ENCODE measurements at places on chromosomes 2 and 18. TPM values are rescaled to one million over a fixed set of nuclear protein-coding genes. Genes with fewer than 3 reads are reported as not detected.

PFN4 gene
- total RNA-seq, result 0.45 TPM

UGT1A4 gene
- not detected for total RNA-seq

MYL12A gene
- total RNA-seq, result 3,547 TPM

HSPD1 gene
- 179 TPM for total RNA-seq

CRYBA2 gene
- total RNA-seq, result not detected

SGPP2 gene
- 0.29 TPM for total RNA-seq

CPLX4 gene
- total RNA-seq, result not detected

GPBAR1 gene
- 0.24 TPM for total RNA-seq

All from psoas muscle (tissue), 8 donors.